Smooth muscle cell of the coronary artery (primary cell): ENCODE measurements at places on chromosomes 7 and 10. TPM values are rescaled to one million over a fixed set of nuclear protein-coding genes. Genes with fewer than 3 reads are reported as not detected.

DBNL gene
- total RNA-seq = 171 and 262 TPM in 2 replicates

SLC13A4 gene
- total RNA-seq = 0.08 and 0.12 TPM in 2 replicates

VIPR2 gene
- 0.23 TPM in 1 of 2 replicates, not detected in the other for total RNA-seq

C10orf143 gene
- total RNA-seq = 0.68 and 0.82 TPM in 2 replicates
